Lung (tissue), 17 donors: ENCODE measurements at places on chromosomes 11 and 22. TPM values are rescaled to one million over a fixed set of nuclear protein-coding genes. Genes with fewer than 3 reads are reported as not detected.

DNA sequence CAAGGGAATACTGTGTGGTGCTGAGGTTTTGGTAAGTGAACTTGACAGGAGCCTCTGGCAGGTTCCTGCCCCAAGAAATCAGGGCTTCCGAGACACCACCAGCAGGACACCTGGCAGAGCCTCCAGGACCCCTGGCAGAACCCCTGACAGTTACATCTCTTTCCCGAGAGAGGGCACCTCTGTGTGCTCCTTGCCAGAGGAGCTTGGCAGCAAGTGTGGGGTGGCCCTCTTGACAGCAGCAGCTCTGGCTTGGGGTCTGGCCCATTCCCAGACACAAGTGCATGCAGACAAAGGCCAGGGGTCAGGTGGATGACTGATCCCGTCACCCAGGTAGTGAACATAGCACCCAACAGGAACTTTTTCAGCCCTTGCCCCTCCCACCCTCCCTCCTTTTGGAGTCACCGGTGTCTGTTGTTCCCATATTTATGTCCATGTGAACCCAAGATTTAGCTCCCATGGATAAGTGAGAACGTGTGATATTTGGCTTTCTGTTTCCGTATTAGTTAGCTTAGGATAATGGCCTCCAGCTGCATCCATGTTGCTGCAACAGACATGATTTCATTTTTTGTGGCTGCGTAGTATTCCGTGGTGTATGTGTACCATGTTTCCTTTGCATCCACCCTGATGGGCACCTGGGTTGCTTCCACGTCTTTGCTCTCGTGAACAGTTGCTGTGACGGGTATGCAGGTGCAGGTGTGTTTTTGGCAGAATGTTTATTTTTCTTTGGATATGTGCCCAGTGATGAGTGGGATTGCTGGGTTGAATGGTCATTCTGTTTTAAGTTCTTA is 21.2 kb upstream of the OSBPL5 start:
- DNase-seq: no peak

DNA sequence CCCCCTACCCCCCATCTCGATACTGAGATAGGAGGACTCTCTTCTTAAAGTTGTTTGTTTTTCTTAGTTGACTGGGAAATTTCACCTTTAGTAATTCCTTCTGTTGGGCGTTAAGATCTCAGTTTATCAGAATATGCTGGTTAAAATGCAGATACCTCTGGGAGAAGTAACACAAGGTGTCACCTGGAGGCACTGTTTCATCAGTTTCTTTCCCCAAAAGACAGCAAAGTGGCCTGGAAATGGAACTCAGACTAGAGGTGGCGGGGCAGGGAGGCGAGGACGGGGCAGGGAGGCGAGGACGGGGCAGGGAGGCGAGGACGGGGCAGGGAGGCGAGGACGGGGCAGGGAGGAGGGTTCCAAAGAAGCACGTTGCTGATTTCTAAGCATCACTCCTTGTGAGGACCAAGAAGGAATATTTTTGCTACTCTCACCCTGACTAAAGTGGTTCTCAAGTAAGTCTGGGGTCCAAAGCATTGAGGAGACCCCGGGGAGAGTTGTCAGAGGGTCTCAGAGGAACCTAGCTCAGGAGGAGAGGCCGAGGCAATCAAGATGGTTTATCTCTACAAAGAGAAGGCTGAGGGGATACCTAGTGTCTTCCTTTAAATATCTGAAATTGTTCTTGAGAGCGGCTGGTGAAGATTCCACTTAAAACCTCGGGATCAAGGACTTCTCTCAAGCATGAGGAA is 147.0 kb upstream of the B3GAT1 start:
- no peak for DNase-seq

The GP1BB gene
- 5.5 TPM for total RNA-seq

GRCh38 chr11:116348226-116348625 is 424.6 kb downstream of the BUD13 start:
- DNase-seq: no peak

- no peak for DNase-seq
Observed at GRCh38 chr11:5621580-5621979, 3.2 kb upstream of the TRIM34 start.

GRCh38 chr11:16126362-16126761 is 230.0 kb downstream of the SOX6 start:
- DNase-seq: no peak

GRCh38 chr22:42714768-42715390 is 5.8 kb downstream of the A4GALT start:
- DNase-seq: no peak

- no peak for DNase-seq
Observed at GRCh38 chr11:60118338-60118737, 29.9 kb downstream of the MS4A2 start.

The DDT gene
- total RNA-seq: 130 TPM

DNA sequence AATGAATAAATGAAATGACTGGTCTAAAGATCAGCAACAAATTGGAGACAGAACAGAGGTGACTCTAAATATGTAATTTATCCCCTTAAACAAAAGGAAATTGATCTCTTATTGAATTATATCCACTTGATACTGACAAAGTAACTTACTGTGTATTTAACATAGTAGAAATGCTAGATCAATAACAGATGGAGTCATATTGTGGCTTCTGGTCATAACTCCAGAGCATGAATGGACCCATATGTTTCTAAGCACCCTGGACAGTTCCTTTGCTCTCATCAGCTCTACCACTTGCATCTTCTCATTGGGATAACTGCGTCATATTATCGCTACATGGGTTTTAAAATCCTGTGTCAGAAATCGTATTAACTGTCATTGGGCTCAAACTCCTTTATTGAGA is 222.3 kb downstream of the ETS1 start:
- DNase-seq: peak; percentile 90

DNA sequence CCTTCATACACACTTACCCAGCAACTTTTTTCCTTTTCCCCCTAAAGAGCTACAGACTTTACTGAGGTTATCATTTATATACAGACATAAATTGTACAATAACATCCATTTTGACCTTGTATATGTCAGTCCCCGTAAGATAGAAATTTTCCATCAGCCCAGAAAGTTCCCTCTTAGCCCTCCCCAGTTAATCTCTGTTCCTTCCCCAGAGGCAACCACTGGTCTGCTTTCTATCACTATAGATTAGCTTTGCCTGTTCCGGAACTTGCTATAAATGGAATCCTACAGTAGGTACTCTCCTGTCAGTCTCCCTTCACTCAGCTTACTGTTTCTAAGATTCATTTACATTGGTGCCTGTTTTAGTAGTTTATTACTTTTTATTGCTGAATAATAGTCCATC is 54.9 kb downstream of the TSPAN18 start:
- no peak for DNase-seq

GRCh38 chr11:129148487-129148886 is 43.6 kb downstream of the ARHGAP32 start:
- no peak for DNase-seq

DNA sequence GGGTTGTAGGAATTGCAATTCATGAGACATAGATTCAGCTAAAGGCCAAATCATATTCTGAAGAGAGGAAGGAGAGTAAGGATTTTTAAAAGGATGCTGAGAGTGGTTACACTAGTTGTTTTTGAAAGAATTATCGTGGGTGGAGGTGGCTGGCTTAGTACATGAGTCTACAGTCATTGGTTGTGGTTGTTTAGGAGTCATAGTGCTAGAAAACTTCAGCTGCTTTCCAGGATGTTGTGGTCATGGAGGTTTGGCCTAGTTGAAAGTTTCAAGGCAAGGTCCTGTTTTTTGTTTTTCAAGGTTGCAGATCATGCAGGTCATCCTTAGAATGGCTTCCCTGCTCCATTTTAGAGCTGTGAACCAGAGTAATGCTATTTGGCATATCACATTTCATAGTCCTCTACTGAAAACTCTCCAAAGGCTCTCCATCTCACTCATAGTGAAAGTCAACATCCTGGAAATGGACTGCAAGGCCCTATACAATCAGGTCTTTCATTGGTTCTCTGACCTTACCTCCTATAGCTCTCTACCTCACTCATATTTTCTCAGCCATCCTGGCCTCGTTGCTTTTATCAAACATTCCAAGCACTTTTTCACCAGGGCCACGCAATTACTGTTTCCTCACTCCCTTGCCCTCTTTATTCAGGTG is 26.1 kb upstream of the ZBTB44 start:
- peak; percentile 10 for DNase-seq

The OSBP2 gene
- total RNA-seq: 3.9 TPM

DNA sequence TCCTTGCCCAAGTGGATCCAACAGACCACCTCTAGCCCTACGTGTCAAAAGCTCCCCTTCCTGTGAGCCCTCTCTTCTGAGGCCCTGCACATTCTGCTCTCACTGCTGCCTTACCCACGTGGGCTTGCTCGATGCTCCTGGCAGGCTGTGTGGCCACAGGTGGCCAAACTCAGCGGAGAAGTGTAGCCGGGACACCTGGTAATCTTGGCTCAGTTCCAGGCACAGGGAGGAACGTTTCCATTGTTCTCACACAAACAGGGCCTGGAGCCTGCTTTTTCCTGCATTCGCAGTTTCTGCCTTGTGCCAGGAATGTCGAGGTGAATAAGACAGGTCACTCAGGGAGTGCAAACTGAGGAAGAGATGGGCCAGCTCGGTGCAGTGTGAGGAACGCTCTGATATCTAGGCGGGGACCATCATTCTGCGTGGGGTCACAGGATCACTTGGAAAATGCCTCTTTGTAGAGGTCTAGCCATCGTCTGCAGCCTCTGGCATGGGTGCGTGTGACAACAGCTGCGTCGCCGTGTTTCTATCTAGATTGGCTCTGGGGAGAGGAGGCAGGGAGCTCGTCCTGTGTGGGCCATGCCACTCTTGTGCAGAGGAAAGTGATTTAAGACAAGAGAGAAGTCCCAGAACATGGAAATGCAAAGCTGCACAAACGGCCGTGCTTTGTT is 127.6 kb upstream of the PARVA start:
- DNase-seq: peak; percentile 42

The C11orf65 gene
- 3.3 TPM for total RNA-seq

DNA sequence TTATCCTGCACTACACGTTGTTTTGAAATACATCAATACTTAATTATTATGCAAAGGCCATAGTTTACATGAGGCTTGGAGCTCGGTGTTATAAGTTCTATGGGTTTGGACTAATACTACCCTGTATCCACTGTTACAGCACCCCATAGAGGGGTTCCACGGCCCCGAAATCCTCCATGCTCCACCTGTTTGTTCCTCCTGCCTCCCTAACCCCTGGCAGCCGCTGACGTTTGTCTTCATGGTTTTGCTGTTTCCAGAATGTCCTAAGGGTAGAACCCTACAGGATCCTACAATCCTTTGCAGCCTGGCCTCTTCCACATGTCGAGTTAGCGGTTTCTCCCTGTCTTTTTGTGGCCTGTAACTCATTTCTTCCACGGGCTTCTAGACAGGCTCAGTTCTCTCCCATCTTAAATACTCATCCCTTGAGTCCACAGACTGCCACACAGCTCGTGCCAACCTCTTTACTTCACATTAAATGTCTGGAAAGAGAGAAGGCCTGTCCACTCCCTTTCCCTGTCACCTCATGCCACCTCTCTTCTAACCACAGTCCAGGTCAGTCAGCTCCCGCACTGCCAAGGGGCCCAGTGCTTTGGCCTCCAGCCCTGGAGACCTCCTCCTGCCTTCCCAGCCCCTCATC is 42.4 kb upstream of the TH start:
- DNase-seq: no peak

GRCh38 chr11:63277345-63277943 is 34.0 kb upstream of the SLC22A25 start:
- DNase-seq: no peak

- no peak for DNase-seq
Observed at GRCh38 chr11:77598195-77598594, 8.4 kb downstream of the AQP11 start.

- no peak for DNase-seq
Observed at GRCh38 chr11:2794046-2794967, 91.3 kb downstream of the CDKN1C start.

DNA sequence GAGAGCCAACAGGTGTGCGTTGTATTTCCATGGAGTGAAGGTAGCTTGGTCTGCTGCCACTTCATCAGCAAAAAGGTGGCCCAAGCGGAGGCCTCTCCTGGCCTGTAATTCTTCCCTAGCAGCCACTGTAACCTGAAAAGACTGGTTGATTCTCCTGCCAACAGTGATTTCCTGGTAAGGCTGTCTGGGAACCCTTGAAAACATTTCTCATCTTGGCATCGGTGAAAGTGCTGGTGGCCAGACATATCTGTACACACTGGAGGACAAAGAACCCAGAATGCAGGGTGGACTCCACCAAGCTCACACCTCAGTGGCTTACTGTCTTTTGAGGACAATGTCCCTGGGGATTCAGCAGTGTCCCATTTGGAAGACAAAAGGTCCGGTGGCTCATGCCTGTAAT is 128.0 kb downstream of the TRIM29 start:
- DNase-seq: no peak
